ENCODE measurements at places on chromosomes 16 and 17. TPM values are rescaled to one million over a fixed set of nuclear protein-coding genes. Genes with fewer than 3 reads are reported as not detected.
A peak's percentile ranks its signal among the peaks of the same experiment; 100 is the strongest.

GRCh38 chr16:23269248-23269953 lies 32.7 kb upstream of the SCNN1B start:
- DNase-seq, result no peak
- H3K36me3 ChIP-seq, result no peaks in the 10 kb centered on the region
- H3K27ac ChIP-seq, result no peak overlapping the region
- H3K4me3 ChIP-seq, result no peak overlapping the region

The CCL8 gene
- total RNA-seq, result not detected

- H3K4me3 ChIP-seq, result no peak overlapping the region
- no peaks in the 10 kb centered on the region for H3K36me3 ChIP-seq
- H3K27me3 ChIP-seq, result no peaks in the 10 kb centered on the region
- no peaks in the 10 kb centered on the region for H3K4me1 ChIP-seq
Observed at GRCh38 chr17:82899941-82900340, 60.1 kb upstream of the ZNF750 start.

- no peak overlapping the region for H3K4me3 ChIP-seq
- no peaks in the 10 kb centered on the region for H3K27me3 ChIP-seq
- H3K27ac ChIP-seq, result no peak overlapping the region
- peaks cover 2% of the 10 kb centered on the region for H3K4me1 ChIP-seq
- no peaks in the 10 kb centered on the region for H3K36me3 ChIP-seq
Observed at GRCh38 chr17:77332981-77333685, 192.4 kb downstream of the SEC14L1 start.

- DNase-seq, result peak; percentile 94
- H3K36me3 ChIP-seq, result no peaks in the 10 kb centered on the region
- peaks cover 18% of the 10 kb centered on the region for H3K4me1 ChIP-seq
- H3K4me3 ChIP-seq, result peak within 1 kb of the TSS; percentile 88
Observed at GRCh38 chr16:67660564-67661028, at the start of gene PARD6A. Gene PARD6A, plus strand, starts transcription at chr16:67660960. Its CDS starts 79 bp downstream, at chr16:67661039.

- peaks cover 10% of the 10 kb centered on the region for H3K4me1 ChIP-seq
- H3K27ac ChIP-seq, result no peak overlapping the region
- H3K4me3 ChIP-seq, result no peak overlapping the region
- no peak for DNase-seq
- H3K27me3 ChIP-seq, result no peaks in the 10 kb centered on the region
Observed at GRCh38 chr17:74413491-74413890, 18.4 kb upstream of the GPRC5C start.

The LUC7L gene
- total RNA-seq, result 129 TPM

The NPW gene
- 10.3 TPM for total RNA-seq
